Astrocyte of the cerebellum (primary cell): ENCODE measurements at places on chromosomes 6 and 20.

- no peak for DNase-seq
Measured at GRCh38 chr20:3934624-3935023, 45.4 kb downstream of the PANK2 start.

GRCh38 chr20:2693286-2694007 is 867 bp downstream of the EBF4 start:
- no peak for DNase-seq

- no peak for DNase-seq
Measured at GRCh38 chr6:43821101-43821886, 51.3 kb downstream of the VEGFA start.

DNA sequence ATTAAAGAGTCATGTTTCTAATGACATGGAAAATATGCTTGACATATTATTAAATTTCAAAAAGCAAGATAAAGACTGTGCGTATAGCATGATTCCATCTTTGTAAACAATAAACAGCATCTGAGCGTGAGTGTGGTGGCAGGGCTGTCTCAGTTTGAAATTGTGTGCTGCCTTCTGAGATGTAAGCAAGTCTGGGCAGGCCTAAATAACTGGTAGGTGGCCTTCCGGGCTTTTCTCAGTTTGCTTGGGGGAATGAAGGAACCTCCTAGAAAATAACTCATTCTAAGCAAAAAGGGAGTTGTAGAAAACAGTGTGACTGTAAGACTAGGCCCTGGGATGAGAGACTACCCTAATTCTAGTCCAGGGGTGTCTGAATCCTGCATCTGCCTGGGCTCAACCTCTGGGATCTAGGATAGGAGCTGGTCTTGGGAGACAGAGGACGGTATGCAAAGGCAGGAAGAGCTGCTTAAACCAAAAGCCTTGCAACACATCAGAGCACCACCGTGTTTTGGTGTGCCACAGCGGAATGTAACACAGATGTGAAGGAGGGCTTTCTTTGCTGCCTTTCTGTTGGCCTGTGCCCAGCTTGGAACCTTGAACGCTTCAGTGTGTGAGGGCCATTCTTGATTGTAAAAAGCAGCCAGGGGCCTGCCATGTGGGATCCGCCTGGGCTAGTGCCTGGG is 63.5 kb upstream of the L3MBTL3 start:
- DNase-seq: no peak

DNA sequence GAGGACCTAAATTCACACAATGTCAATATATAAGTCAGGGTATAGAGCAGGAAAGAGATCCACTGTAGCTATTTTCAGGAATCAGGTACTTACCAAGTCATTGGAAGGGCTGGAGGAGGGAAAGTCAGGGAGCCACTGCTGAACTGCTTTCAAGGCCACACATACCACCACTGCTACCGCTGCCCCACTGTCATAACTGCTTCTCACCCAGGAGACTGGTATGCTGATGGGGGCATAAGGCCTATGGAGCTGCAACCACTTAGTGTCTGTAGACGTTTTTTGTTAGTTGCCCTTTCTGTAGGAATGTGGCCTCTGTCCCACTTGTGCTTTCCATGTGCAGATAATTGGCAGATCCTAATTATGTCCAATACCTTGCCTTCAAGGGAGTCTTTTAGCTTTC is 5.4 kb downstream of the SMAP1 start:
- no peak for DNase-seq

GRCh38 chr20:11581271-11581670 is 336.4 kb upstream of the BTBD3 start:
- no peak for DNase-seq

DNA sequence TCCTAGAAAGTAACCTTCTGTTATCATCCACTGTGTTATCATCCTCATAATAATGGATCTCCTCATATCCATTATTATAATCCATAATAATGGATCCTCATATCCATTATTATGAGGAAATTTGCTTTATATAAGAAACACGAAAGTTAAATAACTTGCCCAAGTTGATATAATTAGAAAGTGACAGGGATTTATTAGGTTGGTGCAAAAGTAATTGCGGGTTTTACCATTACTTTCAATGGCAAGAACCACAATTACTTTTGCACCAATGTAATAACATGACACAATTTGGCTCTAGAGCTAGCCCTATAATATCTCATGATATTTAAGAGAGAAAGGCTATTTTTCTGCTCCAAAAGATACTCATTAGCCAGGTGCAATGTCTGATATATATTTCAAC is 275.7 kb upstream of the STXBP5 start:
- no peak for DNase-seq
